ENCODE measurements at places on chromosomes 12 and 14.

DNA sequence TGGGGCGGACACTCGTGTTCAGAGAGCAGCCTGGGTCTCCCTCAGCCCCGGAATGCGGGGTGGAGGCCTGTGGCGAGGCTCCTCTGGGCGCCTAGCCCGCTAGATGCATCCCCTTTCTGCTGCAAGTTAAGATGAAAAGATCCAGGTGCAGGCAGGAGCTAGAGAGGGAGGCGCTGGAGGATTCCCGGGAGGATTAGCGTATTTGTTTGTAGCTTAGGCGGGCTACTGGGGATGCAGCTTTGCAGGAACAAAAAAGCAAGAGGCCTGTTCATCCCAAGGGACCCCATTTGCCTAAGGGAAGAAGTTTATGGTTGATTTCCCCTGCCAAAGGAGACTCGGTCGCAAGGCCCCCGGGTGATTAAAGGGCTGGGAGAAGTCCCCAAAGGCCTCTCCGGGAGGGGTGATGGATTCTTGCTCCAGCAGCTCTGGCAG lies 824 bp downstream of the CCDC177 start:
- peak; percentile 6 for DNase-seq

DNA sequence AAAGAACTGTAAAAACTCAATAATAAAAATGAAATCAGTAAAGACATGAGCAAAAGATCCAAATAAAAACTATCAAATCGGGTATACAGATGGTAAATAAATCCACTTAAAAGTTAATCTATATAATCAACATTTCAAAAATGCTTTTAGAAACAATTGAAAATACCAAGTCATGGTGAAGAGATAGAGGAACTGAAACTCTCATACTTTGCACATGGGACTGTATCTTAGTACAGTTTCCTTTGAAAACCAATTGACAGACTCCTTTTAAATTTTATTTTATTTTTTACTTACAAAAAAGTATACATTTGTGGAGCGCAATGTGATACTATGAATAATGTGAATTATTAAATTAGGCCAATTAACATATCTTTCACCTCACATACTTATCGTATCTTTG lies 98.6 kb upstream of the FAR2 start:
- no peak for DNase-seq

DNA sequence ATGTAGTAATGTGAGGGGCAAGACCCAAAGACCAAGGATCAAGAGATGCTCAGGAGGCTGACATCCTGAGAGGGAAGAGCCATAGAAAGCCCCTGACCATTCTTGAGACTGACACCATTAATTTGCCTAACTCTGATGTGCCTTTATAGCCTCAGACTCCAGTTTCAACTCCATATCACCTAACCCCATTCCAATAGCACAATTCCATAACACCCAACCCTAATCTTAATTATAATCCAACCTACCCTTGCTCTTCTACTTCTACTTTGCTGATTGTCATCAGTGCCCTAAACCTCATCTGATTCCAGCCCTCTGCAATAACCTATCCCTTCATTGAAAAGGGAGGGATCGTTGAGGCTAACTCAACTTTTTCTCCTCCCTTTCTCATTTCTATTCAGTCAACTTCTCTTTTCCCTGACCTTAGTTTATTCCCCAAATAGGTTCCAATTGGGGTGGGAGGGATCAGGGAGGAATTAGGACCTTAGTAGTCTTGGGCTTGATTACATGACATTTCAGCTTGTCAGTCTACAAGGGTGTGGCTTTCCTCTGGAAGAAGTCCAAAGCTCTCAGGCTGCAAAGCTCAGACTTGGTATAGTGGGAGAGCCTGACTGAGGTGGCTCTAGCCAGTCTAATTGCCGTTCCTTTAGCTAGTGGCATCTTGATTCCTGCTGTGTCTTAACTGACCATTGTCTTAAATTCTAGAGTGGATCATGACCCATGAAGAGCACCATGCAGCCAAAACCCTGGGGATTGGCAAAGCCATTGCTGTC lies 3.1 kb downstream of the PFKM start:
- no peak for DNase-seq

DNA sequence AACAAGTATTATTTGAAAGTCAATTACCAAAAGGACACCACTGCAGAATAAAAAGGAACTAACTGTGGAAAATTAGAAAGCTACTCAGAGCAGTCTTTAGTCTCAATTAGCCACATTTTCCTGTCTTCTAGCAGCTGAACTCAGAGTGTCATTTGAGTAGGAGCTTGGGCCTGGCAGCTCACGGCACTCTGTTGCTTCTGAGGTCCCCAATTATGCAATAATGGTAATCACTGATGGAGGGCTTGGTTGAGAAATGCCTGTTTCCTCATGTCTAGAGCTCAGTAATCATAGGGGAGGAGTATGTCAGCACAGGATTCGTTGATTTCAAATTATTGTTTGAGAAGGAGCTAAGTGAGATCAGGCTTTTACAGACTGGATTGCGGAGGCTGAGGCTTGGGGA lies 108.6 kb downstream of the VRK1 start:
- no peak for DNase-seq

- peak; percentile 43 for DNase-seq
Observed at GRCh38 chr14:37246427-37246829, 48.7 kb downstream of the MIPOL1 start.

GRCh38 chr12:103742349-103742932 lies 98.6 kb downstream of the NT5DC3 start:
- peak; percentile 4 for DNase-seq

DNA sequence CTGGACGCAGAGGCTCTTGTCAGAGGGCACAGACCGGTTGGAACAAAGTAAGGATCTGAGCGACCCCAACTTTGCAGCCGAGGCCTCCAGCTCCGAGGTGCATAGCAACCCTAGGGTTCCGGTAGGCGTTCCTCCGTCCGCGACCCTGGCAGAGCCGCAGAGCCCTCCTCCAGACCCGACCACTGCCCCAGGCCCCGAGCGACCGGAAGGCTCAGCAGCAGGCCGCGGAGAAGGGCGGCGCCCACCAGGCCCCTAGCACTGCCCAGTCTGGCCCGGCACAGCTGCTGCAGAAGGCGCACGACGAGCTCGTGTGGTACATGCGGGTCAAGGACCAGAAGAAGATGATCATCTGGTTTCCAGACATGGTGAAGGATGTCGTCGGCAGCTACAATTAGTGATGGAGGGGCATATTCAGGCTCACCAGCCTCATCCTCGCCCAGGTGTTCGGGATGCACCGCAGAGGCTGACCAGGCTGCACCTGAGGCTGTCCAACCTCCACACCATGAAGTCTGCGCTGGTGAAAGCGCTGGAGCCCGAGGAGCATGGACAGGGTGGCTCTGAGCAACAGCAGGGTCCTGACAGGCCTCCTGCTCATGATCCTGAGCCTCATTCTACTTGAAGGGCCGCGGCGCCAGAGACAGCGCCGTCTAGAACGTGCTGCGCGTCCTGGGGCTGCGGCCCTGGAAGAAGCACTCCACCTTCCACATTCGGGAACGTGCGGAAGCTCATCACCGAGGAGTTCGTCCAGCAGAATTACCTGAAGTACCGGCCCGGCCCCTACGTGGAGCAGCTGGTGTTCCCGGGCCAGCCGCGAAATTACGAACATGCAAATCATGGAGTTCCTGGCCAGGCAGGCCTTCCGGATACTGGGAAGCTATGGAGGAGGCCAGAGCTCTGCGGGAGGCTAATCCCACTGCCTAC lies 24.5 kb downstream of the CAPS2 start:
- DNase-seq, result no peak

DNA sequence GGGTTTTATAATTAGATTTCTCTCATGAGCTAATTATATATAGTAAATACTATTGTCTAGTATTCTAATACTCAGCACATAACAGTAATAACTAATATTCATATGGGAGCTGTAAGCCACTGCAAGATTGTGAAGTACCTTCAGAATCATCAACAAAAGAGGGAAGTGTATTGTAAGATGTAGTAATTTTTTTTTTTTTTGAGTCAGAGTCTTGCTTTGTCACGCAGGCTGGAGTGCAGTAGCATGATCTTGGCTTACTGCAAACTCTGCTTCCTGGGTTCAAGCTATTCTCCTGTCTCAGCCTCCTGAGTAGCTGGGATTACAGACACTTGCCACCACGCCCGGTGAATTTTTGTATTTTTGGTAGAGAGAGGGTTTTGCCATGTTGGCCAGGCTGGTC lies 3.1 kb downstream of the GPR33 start:
- no peak for DNase-seq

DNA sequence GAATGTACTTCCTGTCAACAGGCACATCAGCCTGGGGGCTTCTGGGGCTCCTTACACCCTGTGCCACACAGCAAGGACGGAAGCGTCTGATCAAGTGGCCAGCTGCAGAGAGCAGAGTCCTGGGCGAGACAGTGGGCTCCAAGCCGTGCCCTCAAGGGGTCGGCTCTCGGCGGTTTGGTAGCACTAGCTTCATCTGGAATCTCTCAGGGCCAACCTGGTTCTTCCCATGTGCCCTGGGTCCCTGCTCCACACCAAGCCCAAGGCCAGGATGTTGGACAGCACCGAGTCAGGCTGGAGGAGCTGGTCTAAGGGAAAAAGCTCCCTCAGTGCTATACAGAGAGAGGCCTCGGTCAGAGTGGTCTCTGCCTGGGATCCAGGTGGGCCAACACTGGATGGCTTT lies 20.5 kb downstream of the DIO3 start:
- no peak for DNase-seq
